ENCODE measurements at places on chromosomes 1 and 21. TPM values are rescaled to one million over a fixed set of nuclear protein-coding genes. Genes with fewer than 3 reads are reported as not detected.

Gene DCDC2B
- total RNA-seq = not detected

DNA sequence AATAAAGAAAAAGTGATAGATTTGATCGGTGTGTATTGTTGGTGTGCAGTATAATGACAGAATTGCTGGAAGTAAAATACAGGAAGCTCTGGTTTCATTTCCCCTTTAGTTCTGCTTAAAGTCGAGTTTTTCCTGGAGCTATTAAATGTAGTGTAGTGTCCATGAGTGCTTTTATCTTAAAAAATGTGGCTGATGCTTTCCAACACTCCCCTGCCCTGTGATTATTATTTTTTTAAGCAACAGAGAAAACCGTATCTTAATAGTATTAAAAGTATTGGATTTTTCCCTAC lies 1.1 kb downstream of the LGALS8 start:
- no peak for DNase-seq

DNA sequence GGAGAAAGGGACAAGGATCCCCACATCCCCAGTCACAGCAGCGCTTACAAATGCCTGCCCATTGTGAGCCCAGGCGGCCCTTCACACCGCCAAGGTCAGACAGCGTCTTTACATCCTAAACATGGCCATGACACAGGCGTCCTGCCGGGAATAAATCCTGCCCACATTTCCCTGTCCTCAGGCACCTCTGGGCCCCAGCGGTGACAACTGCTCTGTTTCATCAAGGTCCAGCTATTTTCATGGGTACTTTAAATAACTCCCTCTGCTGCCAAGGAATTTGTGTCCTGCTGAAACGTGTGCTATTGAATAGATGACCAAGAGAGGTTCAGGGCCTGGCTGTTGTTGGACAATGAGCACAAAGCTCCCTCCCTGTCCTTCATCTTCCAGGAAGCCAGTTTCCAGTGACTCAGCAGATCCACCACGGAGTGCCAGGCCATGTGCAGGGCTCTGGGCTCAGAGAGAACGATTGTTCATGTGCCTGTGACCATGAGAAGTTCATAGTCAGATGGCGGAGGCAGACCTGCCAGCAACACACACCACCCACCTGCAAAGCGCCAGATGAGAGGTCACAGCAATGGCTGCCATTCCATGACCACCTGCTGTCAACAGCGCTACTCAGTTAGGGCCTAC lies 195.8 kb downstream of the MATN1 start:
- DNase-seq = no peak

- DNase-seq = no peak
Observed at GRCh38 chr1:247408100-247408499, 7.9 kb upstream of the NLRP3 start.

- DNase-seq = no peak
Observed at GRCh38 chr1:168139070-168139469, 2.3 kb upstream of the GPR161 start.
